HFF-Myc (cell line): ENCODE measurements at places on chromosomes 12 and 14.

- no peak for DNase-seq
Measured at GRCh38 chr14:59362513-59362912, 102.7 kb downstream of the GPR135 start.

DNA sequence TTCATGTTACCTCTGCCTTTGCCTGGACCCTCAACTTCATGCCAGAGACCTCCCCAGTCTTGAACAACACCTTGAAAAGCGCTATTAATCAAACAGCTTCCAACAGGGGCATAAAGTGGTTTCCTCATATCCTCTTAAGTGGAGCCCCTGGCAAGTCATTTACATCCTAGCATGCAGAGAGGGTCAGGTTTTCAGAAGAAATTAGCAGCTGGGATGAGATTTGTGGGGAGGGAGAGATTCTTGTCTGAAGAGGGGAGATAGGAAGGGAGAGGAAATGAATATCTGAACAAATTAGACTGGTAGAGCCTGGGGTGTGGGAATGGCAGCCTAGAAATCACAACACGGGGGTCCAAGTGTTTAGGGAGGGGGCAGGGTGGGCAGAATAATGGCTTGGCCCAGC lies 45.6 kb downstream of the CALM1 start:
- no peak for DNase-seq

DNA sequence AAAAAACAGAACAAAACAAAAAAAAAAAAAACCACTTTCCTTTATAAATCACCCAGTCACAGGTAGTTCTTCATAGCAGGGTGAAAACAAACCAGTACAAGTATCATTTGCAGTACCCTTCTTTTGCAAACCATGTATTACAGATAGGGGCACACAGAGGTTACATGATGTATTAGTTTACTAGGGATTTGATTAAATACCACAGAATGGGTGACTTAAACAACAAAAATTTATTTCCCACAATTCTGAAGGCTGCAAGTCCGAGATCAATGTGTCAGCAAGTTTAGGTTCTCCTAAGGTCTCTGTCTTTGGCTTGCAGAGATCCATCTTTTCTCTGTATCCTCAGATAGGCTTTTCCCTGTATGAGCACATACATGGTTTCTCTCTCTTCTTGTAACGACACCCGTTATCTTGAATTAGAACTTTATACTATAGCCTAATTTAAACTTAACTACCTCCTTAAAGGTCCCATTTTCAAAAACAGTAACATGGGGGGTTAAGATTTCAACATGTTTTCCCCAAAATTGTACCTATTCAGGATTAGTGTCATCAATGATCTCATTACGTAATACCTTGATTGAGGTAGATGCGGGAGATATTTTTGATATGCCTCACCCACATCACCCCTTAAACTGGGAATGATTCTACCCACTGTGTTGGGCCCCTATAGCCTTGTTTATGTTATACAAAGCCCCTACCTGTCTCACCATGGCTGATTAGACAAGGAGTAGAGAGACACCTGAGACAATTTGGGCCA lies 3.5 kb upstream of the CEP128 start:
- no peak for DNase-seq

GRCh38 chr12:24487606-24488005 lies 461.3 kb downstream of the BCAT1 start:
- DNase-seq: no peak

- DNase-seq: no peak
Measured at GRCh38 chr14:101511620-101512375, 49.5 kb upstream of the DIO3 start.
